Urothelium cell line (cell line): ENCODE measurements at places on chromosomes 5 and 9.

DNA sequence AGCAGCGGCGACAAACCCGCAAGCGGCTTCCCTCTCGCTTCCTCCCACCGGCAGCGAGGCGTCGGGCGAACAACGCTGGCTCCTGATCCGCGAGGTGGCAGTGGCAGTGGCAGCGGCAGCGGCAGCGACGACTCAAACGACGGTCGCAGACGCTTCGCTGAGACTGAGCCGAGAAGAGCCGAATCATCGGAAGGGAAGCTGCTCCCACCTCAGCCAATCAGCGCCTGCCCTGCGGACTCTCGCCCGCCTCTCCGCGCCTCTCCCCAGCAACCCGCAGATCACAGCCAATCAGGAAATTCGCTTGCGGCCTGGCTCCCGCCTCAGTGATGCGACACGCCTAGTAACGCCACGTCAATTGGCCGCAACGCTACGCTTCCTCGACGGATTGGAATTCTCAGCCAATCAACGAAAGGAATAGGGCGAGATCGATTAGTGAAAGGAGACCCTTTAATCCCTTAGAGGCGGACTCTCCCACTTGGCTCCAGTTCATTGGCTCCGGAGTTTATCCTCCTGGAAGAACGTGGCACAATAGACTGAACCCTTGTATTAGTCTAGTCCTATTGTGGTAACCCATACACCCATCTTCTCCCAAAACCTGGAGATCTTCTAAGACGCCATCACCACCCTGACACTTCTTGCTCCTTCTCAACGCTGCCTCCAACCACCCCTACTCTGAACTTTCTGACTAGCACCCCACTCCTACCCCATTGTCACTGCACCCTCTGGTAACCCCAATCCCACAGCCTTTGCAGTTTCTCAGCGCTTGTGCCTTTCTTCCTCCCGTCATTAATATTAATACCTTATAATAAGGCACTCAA lies at the start of gene VCP:
Gene VCP (minus strand): TSS at position 165 of the 818 bp plus-strand sequence. CDS start 272 bp downstream, outside the sequence.
- peak; percentile 100 for DNase-seq

GRCh38 chr5:92401492-92401891 lies 1018.4 kb upstream of the ARRDC3 start:
- DNase-seq: no peak

GRCh38 chr9:16732546-16732945 lies 137.9 kb downstream of the BNC2 start:
- DNase-seq: no peak

GRCh38 chr5:83639911-83640310 lies 80.7 kb downstream of the HAPLN1 start:
- no peak for DNase-seq

DNA sequence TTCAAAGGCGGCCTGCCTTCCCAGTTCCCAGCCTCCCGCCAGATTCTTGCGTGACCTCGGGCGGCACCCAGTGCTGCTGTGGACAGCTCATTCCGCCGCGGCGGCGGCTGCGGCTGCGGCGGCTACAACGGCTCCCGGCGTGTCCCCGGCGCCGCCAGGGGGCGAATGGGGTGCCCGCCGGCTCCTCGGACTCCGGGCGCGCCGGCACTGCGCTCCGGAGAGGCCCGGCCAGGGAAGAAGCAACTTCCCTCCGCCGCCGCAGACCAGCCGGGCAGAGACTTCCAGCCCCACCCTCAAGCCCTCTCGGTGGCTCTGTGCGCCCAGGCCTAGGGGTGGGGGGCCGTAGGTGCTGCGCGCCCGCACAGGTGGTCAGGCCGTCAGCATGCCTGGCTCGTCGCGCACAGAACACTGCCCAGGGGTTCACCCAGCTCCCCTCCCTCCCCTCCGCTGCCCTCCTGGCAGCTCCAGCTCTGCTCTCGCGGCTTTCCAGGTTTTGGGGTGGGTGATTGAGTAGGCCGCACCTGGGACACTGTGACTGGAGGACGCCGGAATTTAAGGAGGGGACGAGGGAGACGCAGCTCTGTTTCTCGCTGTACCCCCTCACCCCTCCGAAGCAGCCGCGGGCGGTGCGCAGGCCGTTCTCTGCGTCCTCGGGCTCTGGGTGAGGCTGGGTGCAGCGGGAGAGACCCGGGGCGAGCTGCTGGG lies 20.2 kb downstream of the IGIP start:
- DNase-seq: peak; percentile 63

GRCh38 chr9:27888661-27889295 lies 315.5 kb upstream of the C9orf72 start:
- DNase-seq: peak; percentile 53

DNA sequence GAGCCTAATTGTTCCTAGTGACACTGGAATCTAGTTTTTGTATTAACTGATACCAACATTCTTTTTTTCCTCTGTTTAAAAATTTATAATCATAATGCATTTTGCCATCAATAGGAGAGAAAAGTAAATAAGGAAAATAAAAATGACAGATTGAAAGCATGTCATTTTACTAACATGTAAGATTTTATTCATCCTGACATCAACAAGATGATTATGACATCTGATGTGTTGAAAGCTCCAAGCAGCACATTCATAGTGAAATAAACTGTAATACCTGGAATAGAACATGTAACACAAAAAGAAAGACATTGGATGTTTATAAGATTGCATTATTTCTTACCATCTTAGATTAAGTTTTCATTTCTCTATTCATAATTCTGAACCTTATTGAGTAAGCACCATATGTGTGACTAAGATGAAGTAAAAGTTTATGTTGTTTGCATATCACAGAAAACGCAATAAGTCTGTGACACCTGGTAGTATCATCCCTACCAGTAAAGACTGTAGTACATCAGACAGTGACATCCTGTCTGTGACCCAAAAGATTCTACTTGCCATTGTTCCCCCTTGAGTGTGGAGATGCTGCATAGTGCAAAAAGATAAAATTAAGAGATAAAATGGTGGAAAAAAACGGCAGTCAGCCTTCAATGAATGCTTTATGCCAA lies 225.6 kb downstream of the PCSK5 start:
- no peak for DNase-seq

GRCh38 chr9:76090330-76090729 lies 199.9 kb downstream of the PCSK5 start:
- DNase-seq: no peak

- no peak for DNase-seq
Observed at GRCh38 chr5:82109013-82109412, 137.2 kb downstream of the ATG10 start.

DNA sequence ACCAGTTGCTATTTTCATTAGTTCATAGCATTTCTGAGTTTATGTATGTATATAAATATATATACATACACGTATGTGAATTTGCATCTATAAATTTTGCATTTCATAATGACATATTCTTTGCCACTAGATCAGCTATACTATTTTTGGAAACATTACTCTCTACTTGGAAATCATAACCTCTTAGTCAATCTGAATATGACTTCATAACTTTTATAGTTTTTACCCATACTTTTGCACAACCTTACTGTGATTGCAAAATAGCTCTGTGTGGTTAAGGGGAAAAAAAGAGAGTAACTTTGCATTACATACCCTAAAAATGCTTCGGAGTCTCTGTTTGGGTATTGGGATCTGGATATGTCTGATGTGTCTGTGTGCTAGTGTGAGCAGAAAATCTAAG lies 44.9 kb upstream of the ADAMTSL1 start:
- no peak for DNase-seq

DNA sequence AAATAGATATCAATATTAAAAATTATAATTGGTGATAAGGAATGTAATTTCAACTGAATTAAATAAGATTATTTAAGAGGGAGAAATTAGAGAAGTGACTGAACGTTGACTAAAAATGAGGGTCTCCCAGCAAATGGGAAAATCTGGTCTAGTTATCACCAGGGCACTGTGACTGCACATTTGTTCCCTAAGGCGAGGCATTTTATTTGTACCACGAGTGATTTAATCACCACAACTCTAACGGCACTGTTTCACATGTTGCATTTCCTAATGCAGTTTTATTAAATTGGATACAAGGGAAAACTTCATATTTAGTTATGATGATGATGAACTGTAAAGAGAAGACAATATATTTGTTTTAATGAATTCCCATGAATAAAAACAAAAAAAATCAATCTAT lies 26.4 kb upstream of the FAM240B start:
- DNase-seq: no peak

DNA sequence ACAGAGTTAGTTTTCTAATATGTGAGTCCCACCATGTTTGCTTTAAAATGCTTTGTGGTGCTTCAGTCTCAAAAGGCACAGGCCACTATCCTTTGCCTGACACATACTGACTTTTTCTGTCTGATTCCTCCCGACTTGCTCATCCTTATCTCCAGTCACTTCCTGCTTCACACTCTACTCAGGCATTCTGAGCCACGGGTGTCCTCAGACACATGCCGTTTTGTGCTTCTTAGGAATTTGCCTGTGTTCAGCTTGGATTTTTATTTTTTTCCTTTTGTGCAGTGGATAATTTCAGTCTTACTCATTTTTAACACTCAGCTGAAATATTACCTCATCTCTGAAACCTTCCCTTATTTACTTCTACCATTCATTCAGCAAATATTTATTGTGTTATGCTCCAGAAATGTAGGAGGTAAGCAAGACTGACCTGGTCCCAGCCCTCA lies 54.1 kb downstream of the MAN2A1 start:
- DNase-seq: peak; percentile 69

DNA sequence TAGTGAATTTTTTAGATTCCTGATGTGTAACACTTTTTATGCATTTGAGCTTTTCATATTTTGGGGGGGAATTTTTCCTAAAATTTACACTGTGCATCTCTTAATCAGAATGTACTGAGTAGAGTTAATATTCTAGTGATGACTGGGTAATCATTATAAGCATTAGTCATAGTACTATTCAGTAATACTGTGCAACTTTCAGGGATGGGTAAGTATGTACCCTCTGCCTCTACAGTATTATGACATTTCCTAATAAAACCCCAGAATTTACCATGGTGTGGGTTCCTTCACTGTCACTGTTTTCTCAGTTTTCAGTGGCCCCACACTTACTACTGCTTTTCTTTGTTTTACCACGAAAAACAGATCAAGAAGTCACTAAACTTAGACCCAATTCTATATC lies 2.8 kb upstream of the CMYA5 start:
- no peak for DNase-seq

DNA sequence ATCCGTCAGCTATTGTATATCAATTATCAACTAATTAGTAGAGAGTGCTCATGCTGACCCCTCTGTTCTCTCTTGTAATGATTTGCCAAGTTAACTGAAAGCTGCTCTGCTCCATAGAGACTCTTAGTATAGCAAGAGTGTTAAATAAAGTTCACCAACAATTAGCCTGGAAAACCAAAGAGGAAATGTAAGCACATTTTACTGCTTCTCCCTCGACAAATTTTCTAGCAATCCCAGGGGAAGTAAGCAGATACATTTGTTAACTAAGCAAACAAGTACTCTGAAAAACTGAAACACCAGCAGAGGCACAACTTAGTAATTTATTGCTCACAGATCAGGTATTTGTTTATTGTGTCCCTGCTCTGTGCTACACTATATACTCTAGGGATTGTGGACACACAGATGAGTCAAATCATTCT lies 162.2 kb downstream of the GLIS3 start:
- DNase-seq: peak; percentile 13

- no peak for DNase-seq
Observed at GRCh38 chr5:149603210-149603609, 21.9 kb downstream of the ARHGEF37 start.

- no peak for DNase-seq
Observed at GRCh38 chr5:61308712-61309111, 23.3 kb upstream of the ZSWIM6 start.

DNA sequence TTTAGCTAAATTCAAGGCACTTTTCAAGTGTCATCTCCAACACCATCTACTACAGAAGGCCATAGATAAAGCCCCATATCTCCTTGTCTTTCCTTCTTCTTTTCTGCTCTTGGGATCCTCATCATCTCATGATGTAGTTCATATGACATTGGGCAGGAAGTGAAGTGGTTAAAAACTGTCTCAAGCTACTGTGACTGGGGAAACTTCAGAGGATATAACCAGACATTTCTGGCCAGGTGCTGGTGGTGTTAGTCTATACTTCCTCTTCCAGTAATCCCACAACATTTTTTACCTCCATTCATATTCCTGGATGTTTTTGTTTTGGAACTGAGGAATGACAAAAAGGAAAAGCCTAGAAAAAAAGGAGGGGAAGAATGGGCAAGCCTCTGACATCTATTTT lies 188.7 kb downstream of the LURAP1L start:
- no peak for DNase-seq

GRCh38 chr9:134536101-134536900 lies 105.3 kb upstream of the COL5A1 start:
- peak; percentile 82 for DNase-seq
